HT-29 (cell line): ENCODE measurements at places on chromosomes 13 and 19. TPM values are rescaled to one million over a fixed set of nuclear protein-coding genes. Genes with fewer than 3 reads are reported as not detected.
A peak's percentile ranks its signal among the peaks of the same experiment; 100 is the strongest.

The WDFY2 gene
- 2.9 and 5.3 TPM in 2 replicates for total RNA-seq

- peak; percentile 16 for DNase-seq
These were observed 17.0 kb upstream of the TDRD3 start for GRCh38 chr13:60379837-60380565.

- peak; percentile 33 for DNase-seq
These were observed 33.2 kb downstream of the CCL25 start for GRCh38 chr19:8085598-8086408.

- DNase-seq = no peak
These were observed 13.6 kb downstream of the PIN1 start for GRCh38 chr19:9848762-9849161.

DNA sequence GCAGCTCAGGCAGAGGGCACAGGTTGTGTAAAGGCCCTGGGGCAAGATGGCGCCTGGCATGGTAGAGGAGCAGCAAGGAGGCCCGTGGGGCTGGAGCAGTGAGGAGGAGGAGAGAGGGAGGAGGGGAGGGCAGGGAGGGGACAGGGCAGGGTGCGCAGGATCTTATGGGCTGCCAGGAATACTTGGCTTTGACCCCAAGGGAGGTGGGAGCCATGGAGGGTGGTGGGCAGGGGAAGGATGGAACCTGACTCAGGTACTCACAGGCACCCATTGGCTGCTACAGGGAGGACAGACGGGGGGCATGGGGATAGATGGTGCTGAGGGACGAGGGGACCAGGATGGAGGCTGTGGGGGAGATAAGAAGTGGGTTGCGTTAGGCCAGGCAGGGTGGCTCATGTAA is 3.3 kb downstream of the TNFAIP8L1 start:
- no peak for DNase-seq

DNA sequence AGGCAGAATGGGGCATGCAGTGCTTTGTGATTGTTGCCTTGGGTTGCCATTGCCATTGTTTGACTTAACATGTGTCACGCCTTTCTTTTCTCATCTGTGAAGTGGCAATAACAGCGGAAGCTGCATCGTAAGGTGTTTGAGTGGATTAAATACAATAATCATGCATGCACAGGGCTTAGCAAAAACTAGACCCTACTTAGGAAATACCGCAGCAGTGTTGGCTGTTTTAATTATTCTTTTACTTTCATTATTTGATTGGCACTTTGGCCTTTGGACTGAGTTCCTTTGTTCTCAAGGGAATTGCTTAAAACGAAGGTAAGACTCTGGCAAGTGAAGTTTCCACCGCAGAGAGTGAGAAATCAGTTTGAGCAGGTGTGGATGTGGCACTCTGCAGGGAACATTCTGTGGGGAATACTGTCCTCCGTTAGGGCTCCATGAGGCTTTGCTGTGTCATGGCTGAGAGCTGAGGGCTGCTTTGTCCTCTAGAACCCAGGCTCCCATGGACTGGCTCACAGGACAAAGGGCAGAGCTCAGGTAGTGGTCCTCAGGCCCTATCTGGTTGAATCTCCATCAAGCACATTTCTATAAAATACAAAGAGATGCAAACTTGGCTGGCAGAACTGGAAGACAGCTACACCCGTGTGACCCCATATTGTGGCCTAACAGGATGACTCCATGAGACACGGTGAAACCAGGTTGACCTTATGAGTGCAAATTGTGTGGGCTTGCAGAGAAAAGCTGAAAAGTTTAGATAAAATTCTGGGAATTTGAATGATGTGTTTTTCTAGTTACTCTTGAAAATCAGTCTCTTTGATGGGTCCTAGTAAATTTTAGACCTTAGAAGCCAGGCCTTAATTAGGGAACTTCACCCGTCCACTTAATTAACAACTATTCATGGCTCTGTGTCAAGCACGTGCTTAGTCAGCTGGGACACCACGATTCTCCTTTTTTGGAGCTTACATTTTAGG is 407.2 kb downstream of the KCNRG start:
- DNase-seq = no peak

The ATP4A gene
- 0.13 TPM in 1 of 2 replicates, not detected in the other for total RNA-seq

GRCh38 chr19:33442706-33443105 is 69.2 kb downstream of the CEBPG start:
- DNase-seq = no peak

The COL4A2 gene
- total RNA-seq = 38.4 and 44.2 TPM in 2 replicates

The RUBCNL gene
- not detected in 2 replicates for total RNA-seq

- DNase-seq = no peak
These were observed 34.4 kb upstream of the VWA8 start for GRCh38 chr13:41995336-41995735.

DNA sequence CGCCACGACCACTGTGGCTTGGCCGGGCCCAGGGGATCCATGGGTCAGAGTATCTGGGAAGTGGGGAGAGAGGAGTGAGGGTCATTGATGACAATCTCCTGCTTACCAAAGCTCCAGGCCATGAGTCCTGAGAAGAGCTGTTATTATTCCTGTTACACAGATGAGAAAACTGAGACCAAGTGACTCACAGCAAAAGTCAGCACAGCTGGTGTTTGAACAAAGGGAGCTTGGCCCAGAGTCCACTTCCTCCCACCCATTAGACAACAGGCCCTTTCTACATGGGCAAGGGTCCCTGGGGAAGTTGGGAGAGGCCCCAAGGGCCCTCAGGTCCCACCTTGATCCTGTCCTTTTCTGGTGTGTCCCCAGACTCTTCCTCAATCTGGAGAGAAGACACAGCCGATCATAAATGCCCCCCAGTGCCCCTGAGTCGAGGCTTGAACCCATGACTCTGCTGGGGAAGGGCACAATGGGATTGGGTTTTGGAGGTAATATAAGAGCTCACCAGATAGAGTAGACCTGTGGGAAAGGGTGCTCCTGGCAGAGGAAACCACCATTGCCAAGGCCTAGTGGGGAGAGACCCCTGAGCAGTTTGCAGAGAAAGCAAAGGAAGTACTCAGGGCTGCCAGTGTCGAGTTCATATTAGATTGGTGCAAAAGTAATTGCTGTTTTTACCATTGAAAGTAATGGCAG is 6.8 kb downstream of the FUT6 start:
- no peak for DNase-seq

The ZNF613 gene
- total RNA-seq = 1.3 and 2.8 TPM in 2 replicates

The ZNF738 gene
- total RNA-seq = 2.0 and 3.2 TPM in 2 replicates

The CCDC61 gene
- 20.3 and 24.4 TPM in 2 replicates for total RNA-seq

The SIGLEC5 gene
- total RNA-seq = not detected in 2 replicates

The RASGRP4 gene
- not detected in 2 replicates for total RNA-seq

The OVOL3 gene
- total RNA-seq = not detected in 2 replicates

DNA sequence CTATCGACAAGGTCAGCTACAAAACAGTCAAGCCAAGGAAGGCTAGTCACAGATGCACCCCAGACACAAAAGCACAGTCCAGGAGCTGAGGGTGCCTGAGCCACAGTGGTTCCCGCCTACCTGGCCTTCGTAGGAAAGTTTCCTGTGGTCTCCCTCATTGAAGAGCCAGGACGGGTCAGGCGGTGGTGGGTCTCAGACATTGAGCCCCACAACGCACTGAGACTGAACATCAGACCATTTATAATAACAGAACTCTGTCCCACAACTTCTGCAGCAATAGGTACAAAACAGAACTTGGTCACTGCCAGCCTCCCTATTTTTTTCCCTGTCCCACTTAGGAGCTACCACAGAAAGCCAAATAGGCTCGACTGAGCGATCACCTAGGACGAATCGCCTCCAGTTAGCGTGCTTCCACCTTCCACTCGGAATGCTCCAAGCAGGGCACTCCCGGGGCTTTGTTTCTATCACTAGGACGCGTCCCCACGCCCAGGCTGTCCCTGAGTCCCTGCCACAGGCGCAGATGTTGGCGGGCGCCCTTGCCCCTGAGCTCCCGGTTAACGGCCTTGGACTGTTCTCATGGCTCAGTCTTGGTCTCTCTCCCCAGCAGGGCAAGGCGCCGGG is 640 bp upstream of the ZNF544 start:
- peak; percentile 5 for DNase-seq

DNA sequence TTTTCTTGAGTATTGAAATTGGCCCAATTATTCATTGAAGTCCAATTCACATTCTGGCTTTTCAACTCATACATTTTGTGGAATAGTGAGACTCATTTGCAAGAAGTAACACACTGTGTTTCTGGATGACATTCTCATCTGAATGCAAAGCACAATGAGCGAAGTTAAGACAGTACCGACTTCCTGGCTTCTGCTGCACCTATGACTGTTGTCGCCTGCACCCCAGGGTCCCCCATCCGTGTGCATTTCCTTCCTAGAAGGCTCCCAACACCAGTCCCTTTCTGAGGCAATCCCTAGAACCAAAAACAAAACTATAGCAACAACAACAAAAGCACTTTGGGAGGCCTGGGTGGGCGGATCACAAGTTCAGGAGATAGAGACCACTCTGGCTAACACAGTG is 183.3 kb downstream of the SHISA2 start:
- DNase-seq = no peak

The DIAPH3 gene
- total RNA-seq = 7.9 and 8.1 TPM in 2 replicates

The ZNF714 gene
- total RNA-seq = 6.0 and 8.9 TPM in 2 replicates

The JOSD2 gene
- total RNA-seq = 89.2 and 92.5 TPM in 2 replicates

The ZNF83 gene
- 5.7 and 6.4 TPM in 2 replicates for total RNA-seq

- no peak for DNase-seq
These were observed 41.8 kb upstream of the WASF3 start for GRCh38 chr13:26515721-26516120.

- no peak for DNase-seq
These were observed 78.4 kb downstream of the GPC6 start for GRCh38 chr13:93304868-93305613.
